ENCODE measurements at places on chromosomes 12 and 14.
A peak's percentile ranks its signal among the peaks of the same experiment; 100 is the strongest.

DNA sequence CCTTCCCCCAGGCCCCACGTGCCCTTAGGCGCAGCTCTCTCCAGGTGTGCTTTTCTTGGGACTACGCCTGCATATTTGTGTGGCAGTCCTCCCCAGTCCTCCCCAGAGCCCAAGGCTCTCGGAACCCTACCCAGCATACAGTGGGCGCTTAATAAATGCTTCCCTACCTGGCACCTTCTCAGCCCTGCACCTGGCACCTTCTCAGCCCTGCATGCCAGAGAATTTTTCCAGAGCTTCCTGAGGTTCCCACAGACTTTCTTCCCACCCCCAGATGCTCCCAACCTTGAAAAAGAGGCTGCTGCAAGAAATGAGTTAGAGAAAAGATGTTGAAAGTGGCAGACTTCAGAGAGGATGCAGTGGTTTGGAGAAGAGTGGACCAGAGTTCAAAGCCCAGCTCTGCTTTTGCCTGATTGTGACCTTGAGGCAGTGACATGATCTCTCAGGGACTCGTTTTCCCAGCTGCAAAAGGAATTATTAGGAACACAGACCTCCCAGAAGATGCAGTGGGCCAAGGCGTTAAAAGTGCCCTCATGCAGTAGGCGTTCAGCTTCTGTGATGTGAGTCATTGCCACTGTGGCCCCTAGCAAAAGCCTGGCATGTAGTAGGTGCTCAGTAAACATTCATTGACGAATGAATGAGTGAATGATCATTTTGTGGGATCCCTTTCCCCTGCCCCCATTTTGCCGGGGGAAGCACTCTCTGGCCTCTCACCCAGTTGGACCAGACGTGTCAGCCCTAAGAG is 167.2 kb downstream of the PHETA1 start:
- no peak for DNase-seq

- DNase-seq: no peak
Measured at GRCh38 chr12:125949471-125949870, 884.2 kb downstream of the AACS start.

DNA sequence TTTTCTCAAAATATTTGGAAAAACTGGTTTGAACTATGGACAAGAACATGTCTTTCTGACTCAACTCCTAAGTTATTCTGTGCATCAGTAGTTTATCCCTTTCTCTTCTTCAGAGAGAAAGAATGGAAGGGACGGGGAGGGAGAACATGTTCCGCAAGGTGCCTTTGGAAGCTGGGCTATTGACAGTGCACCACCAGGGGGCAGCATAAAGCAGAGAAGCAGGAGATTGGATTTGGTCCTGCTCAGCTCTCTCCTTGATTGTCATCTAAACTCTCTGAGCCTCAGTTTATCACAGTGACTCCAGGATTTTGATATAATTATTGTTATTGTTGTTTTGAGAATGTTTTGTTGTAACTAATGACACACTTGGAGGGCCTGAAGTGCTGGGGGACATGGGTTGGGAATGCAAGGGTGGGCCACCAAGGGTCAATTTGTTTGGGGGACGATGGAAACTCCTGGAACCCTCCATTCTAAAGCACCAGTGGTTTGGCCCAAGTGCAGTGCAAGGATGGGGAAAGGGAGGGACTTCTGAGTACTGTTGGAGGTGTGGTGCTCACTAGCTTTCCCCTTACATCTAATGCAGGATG is 45.3 kb upstream of the ANO6 start:
- DNase-seq: peak; percentile 83

DNA sequence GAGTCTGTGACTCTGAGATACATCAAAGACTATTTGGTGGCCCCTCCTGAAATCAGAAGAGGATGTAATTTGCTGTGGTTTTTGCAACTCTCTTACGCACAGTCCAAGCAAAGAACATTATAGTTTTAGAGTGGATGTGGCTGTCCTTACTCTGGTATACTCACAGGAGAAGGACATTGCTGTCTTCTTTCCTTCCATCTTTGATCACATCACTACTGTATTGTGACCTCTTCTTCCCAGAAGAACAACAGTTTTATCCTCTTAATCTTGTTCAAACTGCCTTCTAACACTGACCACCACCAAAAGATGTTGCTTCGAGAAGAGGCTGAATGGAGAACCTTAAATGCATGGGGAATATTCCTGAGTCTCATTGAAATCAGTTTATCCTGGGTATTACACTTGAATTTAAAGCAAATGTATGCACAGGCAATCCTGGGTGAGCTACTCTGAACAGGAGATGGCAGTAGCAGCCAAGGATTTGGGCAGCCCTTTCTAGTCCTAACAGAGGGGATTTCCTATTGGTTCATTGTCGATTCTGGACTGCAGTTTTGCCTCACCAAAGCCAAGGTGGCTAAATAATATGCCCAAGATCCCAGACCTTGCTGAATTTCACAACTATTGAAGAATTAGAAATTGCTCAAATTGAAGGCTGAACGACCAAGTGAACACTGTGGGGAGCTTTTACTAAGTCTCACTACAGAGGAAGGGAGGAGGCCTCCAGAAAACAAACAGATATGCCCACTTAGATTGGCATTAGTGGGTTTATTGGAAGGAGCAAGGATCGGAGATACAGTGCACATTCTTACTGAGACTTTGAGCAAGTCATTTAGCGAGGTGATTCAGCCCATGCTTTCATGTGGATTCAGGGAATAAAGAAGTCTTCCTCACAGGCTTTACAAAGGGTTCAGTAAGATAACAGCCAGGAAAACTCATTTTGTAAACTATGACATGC is 282.8 kb downstream of the PAWR start:
- DNase-seq: no peak

- no peak for DNase-seq
Measured at GRCh38 chr12:53811606-53812005, 59.8 kb upstream of the CISTR start.

DNA sequence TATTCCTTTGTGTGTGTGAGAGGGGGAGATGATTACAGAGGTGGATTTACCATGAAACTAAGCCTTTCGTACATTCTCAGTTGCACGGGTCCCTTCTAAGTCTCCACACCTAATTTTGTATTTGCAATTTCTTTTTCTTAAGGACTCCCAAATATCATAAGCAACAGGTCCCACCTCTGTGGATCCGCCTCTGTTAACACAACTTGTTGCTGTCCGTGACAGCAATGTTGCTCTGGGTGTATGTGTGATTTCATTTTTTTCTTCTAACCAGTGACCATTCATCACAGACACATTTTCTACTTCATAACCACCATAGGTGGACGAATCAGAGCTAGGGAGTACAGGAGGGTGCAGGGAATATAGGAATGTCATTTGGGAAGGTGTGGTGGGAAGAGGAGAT is 81.1 kb downstream of the NRXN3 start:
- no peak for DNase-seq

- DNase-seq: no peak
Measured at GRCh38 chr14:74865156-74865555, 10.8 kb downstream of the PROX2 start.

DNA sequence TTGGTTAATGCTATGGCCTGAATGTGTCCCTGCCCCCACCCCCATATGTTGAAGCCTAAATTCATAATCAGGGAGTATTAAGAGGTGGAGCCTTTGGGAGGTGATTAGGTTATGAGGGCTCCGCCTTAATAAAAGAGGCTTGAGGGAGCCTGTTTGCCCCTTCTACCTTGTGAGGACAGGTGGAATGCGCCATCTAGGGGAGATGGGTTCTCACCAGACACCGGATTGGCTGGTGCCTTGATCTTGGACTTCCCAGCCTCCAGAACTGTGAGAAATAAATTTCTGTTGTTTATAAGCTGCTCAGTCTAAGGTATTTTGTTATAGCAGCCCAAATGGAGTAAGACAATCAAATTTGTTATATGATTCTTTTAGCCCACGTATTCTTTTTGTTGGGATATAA is 148.3 kb downstream of the PTCSC3 start:
- no peak for DNase-seq

- DNase-seq: no peak
Measured at GRCh38 chr12:120140603-120141002, 24.1 kb upstream of the RAB35 start.

GRCh38 chr14:97878727-97879126 is 1081.5 kb downstream of the VRK1 start:
- DNase-seq: peak; percentile 3

- no peak for DNase-seq
Measured at GRCh38 chr12:112413855-112414625, 4.6 kb upstream of the RPL6 start.

DNA sequence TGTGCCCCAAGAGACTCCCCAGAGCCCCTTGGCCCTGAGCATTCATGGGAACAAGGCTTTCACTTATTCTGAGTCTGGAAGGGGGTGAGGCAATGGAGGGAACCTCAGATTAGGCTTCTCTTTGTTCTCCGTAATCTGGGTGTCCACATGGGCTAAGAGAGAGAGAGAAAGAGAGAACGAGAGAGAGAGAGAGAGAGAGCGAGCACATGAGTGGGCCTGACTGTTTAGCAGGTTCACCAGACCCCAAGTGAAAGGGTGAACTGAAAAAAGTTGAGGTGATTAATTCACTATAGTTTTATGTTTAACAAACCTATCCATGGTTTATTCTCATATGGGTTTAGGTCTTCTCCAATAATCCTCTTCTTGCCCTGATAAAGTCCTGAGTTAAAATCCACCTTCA is 183.4 kb upstream of the VASH1 start:
- DNase-seq: no peak

DNA sequence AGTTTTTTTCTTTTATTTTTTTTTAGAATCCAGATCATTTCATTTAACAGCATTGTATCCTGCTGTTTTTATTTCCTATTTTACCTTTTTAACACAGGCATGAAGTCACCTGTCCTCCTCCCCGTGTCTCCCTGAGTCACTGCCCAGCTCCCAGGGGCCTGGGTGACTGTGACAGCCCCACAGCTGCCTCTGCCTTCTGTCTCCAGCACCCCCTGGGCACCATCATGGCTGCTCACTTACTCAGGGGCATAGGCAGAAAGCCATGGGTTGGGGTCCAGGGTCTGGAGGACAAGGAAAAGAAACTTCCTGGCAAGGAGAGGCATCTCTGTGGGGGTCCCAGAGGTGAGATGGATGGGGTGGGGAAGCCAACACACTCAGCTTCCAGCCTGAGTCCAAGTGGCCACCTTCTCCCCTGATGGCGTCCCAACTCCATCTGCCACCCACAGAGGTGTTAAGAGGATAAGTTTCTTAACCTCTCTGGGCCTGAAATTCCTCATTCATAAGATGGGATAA is 25.3 kb downstream of the TMEM63C start:
- DNase-seq: no peak

GRCh38 chr12:107126796-107127481 is 33.6 kb upstream of the CRY1 start:
- no peak for DNase-seq

- DNase-seq: no peak
Measured at GRCh38 chr12:80219345-80219744, 120.0 kb downstream of the OTOGL start.

- no peak for DNase-seq
Measured at GRCh38 chr14:105617201-105617777, 90.9 kb downstream of the TMEM121 start.

DNA sequence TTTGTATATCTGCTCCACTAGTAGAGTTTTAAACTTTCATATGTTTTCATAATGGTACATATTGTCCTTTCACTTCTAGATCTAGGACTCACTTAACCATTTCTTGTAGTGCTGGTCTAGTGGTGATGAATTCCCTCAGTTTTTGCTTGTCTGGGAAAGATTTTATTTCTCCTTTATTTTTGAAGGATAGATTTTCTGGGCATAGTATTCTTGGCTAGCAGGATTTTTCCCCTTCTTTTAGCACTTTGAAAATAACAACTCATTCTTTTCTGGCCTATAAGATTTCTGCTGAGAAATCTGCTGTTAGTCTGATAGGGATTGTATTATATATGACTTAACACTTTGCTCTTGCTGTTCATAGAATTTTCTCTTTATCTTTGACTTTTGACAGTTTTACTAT is 69.3 kb downstream of the CAND1 start:
- DNase-seq: no peak

DNA sequence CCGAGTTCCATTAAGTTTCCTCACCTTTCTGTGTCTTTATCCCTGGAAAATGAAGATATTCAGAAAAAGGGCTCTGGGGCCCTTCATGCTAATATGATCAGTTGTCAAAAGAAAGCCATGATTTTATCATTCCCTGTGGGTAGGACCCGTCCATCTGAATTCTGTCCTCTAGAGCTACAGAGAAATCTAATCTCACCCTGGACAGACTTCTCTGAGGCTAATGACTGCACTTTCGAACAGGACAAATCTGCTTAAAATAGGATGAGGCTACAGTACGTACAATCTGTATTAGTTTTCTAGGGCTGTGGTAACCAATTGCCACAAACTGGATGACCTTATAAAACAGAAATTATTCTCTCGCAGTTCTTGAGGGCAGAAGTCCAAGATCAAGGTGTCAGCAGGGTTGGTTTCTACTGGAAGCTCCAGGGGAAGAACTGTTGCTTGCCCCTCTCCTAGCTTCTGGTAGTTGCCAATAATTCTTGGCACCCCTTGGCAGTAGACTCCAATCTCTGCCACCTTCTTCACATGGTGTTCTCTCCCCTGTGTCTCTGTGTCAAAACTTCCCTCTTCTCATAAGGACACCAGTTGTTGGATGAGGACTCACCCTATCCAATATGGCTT is 1.3 kb downstream of the AK7 start:
- no peak for DNase-seq

DNA sequence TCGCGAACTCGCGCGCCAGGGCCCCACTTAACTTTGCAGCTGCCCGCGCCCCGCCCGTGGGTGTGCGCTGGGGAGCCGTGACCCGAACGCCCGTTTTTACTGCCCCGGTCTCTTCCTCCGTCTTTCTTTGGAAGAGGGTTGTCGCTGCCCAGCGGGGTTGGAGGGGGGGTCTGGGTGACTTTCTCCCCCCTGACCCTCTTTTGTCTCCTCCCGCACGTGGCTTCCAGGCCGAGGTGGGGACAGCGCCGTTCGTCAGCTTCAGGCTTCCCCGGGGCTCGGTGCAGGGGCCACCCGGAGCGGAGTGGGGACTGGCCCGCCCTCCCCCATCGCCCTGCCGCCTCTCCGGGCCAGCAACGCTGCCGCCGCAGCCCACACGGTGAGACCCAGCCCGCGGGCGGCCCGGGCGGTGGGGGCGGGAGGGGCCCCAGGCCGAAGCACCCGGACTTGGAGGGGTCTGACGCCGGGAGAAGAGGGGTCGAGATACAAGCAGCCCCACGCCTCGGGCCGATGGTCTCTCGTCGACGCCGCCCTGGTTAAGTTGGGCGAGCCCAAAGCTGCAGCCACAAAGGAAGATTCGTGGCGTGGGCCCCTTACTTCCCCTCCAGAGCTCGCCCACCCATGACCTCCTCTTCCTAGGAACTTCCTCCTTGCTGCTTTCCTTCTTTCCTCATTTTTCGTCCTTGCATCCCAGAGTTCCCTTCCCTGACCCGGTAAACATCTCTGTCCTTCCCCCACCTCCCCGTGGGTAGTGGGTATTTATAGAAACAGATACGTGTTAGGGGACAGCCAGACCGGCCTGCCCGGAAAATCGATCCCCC is 1.2 kb downstream of the DYRK2 start:
- peak; percentile 41 for DNase-seq
